IPS DF 19.7 (cell line): ENCODE measurements at places on chromosomes 3 and 15.

GRCh38 chr3:115927197-115927596 lies 303.9 kb downstream of the GAP43 start:
- DNase-seq, result no peak

DNA sequence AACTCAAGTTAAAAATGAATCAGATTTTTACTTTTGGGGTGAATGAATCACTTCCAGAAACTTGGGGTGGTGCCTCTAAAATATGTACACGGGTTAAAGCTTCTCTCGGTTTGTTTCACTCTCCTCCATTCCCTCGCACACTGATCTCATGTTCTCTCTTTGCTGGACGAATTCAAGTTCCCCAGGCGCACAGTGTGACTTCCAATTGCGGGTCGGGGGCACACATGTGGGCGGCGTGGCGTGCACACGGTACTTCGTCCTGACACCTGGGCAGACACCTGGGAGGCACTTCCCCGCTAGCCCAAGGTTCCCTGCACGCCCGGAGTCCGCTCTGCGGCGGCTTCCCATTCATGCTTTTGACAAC lies 692 bp downstream of the SCAANT1 start:
- DNase-seq, result no peak

GRCh38 chr3:166986000-166986399 lies 394.1 kb downstream of the ZBBX start:
- no peak for DNase-seq

DNA sequence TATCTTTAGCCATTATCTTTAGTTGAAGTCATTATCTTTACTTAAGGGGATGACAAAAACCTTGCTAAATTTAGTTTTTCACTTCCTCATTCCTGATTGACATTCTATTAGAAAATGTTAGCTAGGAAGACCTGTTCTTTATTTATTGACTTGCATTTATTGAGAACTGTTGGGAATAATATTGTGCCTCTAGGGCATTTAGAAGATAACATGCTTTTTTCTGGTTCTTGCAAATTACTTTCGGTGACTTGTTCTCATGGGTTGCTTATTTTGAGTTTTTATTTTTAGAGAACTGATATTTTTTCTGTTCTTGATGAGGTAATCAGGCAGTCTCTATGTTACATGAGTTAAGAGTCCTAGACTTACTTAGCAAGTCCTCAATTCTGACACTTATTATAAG lies 48.3 kb upstream of the CTDSPL start:
- no peak for DNase-seq

GRCh38 chr3:126550488-126551051 lies 8.2 kb downstream of the C3orf22 start:
- DNase-seq, result no peak

- DNase-seq, result no peak
Observed at GRCh38 chr3:150770681-150771080, 7.7 kb upstream of the SIAH2 start.

DNA sequence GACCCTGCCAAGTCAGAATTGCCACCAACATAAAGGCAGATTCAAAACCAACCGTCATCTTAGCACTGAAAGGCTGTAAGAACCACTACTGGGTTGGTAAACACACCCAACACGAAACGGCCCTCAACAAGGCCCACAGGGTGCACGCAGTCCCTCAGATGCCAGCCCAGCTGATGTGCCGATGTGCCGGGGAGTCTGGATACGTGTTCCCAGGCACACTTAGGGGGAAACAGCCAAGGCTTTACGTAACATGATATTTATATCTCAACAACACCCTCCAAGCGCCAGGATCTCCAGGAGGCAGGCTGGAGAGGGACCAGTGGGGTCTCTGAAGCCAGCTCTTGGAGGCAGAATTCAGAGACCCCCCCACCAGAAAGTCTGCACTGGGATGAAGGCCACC lies 14.2 kb downstream of the POC1A start:
- no peak for DNase-seq

- DNase-seq, result no peak
Observed at GRCh38 chr3:52893723-52894122, 3.6 kb downstream of the STIMATE start.

DNA sequence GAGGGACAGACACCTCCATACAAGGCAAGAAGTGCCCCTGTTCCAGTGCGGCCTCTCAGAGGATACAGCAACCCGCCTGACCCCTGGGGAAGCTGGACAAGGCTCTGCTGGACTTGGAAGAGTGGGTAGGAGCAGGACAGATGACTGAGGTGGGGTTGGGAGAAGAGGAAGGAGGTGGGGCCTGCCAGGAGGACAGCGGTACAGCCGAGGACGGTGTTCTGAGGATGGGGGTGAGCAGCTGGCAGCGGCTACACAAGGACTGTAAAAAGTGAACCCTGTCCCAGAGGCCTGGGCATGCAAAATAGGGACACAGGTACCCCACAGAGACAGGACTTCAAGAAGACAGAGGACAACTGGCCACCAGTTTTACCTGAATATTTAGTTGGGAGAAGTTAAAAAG lies 23.5 kb upstream of the ELP6 start:
- DNase-seq, result no peak

DNA sequence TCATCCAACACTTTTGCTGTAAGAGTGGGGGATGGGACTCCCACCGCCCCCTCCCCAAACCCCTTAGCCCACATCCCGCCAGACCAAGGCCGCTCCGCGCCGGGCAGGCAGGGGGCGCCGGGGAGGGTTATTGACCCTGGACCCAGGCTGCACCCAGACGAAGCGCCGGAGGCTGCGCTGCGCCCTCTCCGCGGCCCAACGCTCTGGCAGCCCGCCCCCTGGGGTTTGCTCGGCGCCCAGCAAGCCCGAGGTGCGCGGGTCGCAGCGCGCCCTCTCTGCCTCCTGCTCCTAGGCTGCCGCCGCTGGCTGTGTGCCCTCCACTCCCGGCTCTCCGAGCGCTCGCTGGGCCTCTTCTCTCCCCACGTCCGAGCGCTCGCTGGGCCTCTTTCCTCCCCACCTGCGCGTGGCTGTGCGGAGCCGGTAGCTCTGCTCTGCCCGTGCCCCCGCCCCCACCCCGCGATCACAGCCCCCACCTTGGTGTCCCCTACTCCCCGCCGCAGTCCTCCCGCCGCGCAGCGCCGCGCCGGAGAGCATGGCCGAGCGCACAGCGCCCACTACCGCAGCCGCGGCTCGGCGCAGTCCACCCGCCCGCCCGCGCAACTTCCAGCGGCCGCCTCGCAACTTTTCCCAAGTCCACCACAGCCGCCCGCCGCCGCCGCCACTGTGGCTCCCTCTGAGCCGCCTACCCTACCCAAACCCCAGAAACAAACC lies 1.2 kb downstream of the MECOM start:
- no peak for DNase-seq

DNA sequence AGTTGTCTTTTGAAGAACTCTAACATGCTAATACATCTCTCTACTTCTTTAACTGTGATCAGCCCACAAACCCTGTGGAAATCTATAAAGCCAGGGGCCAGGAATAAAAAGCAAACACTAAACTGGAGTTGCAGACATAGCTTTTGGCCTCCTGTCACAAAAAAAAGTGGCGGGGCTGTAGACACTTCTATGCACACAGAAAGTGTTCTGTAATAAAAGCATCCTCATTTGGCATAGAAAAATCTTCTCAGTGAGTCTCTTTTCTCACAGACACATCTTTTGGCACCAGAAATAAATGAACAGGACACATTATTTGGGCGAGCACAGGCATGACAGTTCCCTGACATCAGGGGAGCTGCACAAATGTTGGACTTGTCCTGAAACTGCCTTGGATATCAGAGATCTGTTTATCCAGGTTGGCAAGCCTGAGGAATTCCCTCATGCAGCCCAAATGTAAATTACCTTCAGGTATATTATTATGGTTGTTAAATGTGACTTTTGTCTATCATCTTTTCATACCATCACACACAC lies 355.4 kb downstream of the FGF12 start:
- DNase-seq, result no peak

DNA sequence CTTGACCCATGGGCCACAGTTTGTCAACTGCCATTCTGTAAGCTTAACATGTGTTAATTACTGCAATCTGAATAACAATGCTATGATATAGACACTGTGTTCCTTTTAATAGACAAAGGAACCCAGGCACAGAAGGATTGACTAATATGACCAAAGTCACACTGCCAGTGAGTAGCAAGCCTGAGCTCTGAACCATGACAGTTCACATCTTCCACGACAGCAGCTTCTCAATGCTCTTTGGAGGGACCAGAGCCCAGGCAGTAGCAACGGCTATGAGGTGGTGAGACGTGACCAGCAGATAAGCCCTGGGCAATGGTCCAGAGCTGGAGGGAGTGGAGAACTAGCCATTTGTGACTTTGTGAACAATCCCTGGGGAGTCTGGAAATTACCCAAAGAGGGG lies 19.4 kb downstream of the CA12 start:
- DNase-seq, result no peak

DNA sequence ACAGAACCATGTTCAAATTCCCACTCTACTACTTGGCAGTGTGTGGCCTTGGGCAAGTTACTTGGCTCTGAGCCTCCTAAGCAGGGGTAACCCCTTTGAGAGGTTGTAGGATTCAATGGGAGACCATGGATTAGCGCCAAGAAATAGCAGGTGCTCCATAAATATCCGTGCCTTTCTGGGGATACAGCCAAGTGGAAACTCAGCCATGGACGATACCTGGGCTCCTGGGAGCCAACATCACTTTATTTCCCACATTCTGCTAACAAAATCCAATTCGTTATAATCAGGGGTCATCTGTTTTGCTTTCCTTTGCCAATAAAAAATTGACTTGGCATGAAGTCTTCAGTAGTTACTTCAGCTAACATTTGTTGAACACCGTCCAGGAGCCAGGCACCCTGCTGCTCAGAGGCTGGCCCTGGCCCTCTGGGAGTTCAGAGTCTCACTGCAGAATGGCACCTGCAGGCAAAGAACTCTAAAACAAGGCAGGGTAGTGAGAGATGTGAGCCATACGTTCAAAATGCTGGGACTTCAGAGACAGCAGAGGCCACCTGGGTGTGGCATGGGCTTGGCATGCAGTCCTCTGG lies 42.3 kb downstream of the ZDHHC19 start:
- DNase-seq, result no peak

GRCh38 chr3:73558727-73559075 lies 66.0 kb downstream of the PDZRN3 start:
- DNase-seq, result no peak

GRCh38 chr15:52808441-52808840 lies 18.3 kb upstream of the ONECUT1 start:
- DNase-seq, result no peak

DNA sequence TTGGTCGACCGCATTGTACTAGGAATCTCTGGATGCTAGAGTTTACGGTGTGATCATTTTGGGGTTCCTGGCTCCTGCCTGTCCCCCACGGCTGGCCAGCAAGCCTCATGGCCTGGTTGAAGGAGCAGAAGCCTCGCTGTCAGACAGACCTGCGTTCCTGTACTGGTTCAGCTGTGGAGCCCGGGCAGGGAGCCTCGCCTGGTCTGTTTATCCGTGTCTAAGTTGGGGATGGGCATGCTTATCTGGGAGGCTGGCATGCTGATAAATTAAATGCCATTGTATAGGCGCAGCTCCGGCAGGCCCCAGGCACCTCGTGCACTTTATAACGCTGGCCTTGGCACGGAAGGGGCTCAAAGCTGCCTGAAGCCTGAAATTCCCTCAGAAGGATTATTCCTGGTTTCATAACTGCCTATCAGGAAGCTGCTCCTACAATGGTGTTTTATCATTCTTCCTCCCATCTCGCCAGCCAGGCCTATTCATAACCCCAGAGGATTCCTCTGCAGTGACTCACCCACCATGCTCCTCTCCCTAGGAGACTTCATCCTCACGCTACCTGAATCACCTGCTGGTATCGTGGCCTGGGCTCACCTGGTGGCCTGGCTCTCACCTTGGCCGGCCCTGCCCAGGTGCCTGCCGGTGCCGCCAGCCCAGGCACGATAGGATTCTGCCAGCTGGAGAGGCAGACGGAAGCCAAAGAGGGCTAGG lies 110.9 kb downstream of the ASB7 start:
- no peak for DNase-seq

- DNase-seq, result no peak
Observed at GRCh38 chr15:67280217-67280616, 25.6 kb downstream of the IQCH start.

DNA sequence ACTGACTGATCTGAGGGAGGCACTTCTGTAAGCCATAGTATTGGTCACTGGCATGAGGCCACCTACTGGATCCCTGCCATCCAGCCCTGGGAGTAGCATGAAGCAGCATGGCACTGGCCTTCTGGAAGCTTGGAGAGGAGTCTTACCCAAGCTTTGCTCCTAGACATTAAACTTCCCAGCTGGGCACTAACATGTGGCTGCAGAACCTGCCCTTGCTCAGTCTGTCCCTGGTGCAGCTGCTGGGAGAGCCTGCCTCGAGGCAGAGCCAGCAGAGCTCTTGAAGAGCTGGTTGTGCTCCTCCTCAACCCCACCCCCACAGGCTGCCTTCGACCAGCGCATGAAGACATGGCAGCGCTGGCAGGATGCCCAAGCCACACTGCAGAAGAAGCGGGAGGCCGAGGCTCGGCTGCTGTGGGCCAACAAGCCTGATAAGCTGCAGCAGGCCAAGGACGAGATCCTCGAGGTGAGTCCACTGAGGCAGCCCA lies 17.1 kb upstream of the SNX22 start:
- no peak for DNase-seq

DNA sequence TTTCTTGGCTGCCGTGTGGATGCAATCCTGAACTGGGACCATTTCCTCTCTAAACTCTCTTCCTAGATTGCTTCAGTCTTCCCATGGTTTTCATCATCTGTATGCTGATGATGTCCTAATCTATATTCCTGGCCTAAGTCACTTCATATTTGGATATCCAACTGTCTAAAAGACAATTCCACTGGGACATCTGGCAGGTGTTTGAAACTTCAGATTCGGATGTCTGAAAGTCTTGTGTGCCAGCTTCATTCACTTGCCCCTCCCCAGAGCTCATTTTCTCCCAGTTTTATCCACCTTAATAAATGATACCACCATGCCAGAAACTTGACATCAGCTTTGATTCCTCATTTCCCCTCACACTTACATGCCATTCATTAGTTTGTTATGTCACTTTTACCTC lies 134.9 kb upstream of the PTX3 start:
- DNase-seq, result no peak

- no peak for DNase-seq
Observed at GRCh38 chr15:78131295-78132061, at the start of gene CIB2. Gene CIB2, minus strand, starts transcription at chr15:78131445. Its CDS starts 230 bp downstream, at chr15:78131215.

GRCh38 chr3:28122227-28122626 lies 119.2 kb upstream of the CMC1 start:
- no peak for DNase-seq

DNA sequence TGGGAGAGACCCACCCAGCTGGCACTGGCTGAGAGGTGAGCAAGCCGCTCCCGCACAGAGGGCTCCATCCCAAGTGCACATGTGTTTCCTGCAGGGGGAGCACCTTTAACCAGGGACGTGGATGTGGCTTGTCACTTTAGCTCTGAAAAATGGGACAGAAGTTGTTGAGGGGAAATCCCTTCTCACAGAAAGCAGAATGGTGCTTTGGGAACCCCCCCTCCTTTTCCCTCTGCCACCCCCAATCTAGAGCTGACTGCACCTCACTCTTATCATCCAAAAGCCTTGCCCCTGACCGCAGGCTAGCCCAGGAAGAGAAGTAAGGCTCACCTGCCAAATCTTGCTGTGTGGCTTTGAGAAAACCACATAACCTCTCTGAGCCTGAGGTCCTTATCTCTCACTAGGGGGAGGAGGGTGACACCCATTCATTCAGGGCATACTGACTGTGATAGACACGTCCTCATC lies 77.9 kb downstream of the RPN1 start:
- DNase-seq, result no peak

GRCh38 chr3:5011555-5012256 lies 32.5 kb downstream of the BHLHE40 start:
- no peak for DNase-seq
